Cerebellar cortex (tissue), 1 donor: ENCODE measurements at places on chromosomes 6 and 20.

- no peak for DNase-seq
These were observed 15.0 kb downstream of the ADNP start for GRCh38 chr20:50916257-50916656.

GRCh38 chr20:37114012-37114411, 18.2 kb upstream of the RBL1 start:
- DNase-seq = no peak

DNA sequence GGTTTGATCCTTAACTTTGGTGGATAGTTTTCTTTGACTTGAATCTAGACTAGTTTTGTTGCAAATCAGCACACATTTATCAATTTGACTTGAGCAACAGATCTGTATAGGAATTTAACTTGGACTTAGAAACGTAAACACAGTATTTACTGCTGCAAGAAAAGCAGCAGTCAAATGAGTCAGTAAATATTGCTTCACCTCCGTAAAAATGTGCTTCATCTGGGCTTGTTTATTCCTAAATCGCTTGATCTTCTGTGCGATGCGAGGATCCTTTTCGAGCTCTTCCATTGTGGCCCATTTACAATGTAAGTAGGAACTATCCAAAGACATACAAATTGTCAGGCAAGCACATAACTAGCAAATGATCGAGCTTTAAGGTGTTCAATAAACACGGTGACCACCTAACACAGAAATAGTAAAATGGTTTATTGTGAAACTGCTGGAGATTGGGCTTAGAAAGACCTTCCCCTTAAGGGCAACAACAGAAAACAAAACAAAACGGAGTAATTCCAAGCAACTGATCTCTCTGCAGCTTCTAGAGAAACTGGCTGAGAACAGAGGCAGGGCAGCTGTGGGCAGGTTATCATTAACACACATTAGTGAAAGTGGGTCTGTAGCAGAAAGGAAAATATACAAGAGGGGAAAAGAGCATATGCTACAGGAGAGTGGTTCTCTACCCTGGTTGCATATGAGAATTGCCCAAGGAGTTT, 120.8 kb downstream of the CHD6 start:
- DNase-seq = no peak

DNA sequence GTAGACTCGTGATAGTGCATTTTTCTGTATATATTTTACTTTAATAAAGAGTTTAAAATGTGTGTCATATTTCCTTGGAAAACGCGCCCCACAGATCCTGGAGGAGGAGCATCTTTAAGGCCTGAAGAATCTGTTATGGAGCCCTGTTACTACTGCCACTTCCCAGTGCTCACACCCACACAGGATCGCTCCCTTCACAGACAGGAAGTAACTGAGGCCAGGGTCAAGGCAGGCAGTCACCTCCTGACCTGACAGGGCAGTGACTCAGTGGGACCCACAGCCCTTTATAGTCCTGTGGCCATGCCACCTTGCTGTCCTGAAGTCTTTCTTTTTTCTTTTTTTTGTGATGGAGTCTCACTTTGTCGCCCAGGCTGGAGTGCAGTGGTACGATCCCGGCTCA, 9.0 kb downstream of the RRBP1 start:
- DNase-seq = no peak

GRCh38 chr20:13492001-13492481, 146.7 kb downstream of the TASP1 start:
- DNase-seq = no peak

DNA sequence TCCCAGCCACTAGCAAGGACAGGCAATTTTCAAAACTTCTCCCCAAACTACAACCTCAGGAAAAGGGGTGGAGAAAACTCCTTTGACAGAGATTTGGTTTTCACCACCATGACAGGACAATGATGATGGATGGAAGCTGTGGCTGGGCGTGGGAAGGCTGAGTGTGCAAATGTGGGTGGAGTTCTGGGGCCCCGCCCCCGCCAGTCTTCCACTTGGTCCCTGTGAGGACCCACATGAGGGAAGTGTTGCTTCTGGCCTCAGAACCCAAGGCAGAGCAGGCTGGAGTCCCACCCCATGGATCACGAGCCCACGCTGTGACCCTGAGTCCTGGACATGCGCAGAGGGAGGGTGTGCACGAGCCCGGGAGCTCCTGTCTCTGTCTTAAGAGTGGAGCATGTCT, 21.5 kb upstream of the MRGBP start:
- no peak for DNase-seq

- no peak for DNase-seq
These were observed 239.8 kb upstream of the SULF2 start for GRCh38 chr20:48025051-48025515.

DNA sequence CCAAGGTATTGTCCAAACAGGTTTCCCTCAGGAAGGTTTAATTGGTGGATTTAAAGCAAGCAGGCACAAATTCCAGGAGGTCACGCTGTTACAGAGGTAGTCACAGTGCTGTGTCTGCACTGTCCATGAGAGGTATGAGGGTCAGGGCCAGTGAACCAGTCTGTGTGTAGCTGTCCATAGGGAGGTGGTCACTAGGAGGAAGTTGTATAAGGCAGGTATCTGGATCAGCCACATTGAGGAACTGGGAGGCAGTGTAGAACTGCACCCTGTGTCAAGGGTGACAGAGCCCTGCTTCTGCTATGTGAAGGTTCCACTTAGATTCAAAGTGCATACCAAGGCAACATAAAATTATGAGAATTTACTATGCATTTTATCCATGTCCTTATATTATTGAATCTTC, 73.3 kb downstream of the MAP3K4 start:
- DNase-seq = no peak

- no peak for DNase-seq
These were observed 29.7 kb upstream of the FAM50B start for GRCh38 chr6:3819161-3820110.

GRCh38 chr6:106444777-106445507, 84.4 kb downstream of the CRYBG1 start:
- peak; percentile 41 for DNase-seq
